ENCODE measurements at places on chromosomes 12 and 14. TPM values are rescaled to one million over a fixed set of nuclear protein-coding genes. Genes with fewer than 3 reads are reported as not detected.

CHGA gene
- total RNA-seq, result not detected

PRH2 gene
- total RNA-seq, result not detected

SYNDIG1L gene
- not detected for total RNA-seq

ASB2 gene
- total RNA-seq, result 8.2 TPM

LRP1-AS gene
- not detected for total RNA-seq

KRT71 gene
- not detected for total RNA-seq

WDR89 gene
- 33.1 TPM for total RNA-seq

NAB2 gene
- 52.8 TPM for total RNA-seq

ADAMTS20 gene
- total RNA-seq, result not detected
